ENCODE measurements at places on chromosomes 3 and 15. TPM values are rescaled to one million over a fixed set of nuclear protein-coding genes. Genes with fewer than 3 reads are reported as not detected.

ROPN1 gene
- total RNA-seq: not detected

RNF123 gene
- total RNA-seq: 21.0 TPM

SCG3 gene
- not detected for total RNA-seq

GOLGA8B gene
- 25.5 TPM for total RNA-seq

GRAMD1C gene
- total RNA-seq: 2.9 TPM

ARHGEF26 gene
- 4.4 TPM for total RNA-seq

TSEN2 gene
- total RNA-seq: 8.5 TPM

PARP16 gene
- total RNA-seq: 6.2 TPM

RTP1 gene
- not detected for total RNA-seq
